NCI-H2029 (cell line): ENCODE measurements at places on chromosomes 6 and 20.

DNA sequence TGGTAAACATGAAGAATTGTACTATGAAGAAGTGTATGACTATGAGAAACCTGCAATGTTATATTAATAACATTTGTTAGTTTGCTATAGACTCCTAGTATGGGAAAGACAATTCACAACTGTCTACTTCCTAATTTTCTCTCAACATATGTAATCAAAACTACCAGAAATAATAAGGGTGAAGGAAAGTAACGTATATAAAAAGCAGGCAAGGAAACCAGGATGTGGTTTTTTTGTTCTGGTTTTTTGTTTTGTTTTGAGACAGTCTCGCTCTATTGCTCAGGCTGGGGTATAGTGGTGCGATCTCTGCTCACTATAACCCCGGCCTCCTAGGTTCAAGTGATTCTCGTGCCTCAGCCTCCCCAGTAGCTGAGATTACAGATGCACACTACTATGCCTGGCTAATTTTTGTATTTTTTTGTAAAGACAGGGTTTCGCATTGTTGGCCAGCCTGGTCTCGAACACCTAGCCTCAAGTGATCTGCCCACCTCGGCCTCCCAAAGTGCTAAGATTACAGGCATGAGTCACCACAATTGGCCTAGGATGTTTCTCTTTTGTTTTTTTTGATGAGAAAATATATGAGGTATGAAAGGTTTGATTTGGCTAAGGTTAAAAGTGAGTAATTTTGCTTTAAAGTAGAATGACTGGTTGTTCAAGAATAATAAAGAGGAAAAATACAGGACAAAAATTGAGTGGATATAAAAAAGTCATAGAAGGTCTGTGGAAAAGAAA lies 83.1 kb downstream of the PTCHD4 start:
- no peak for DNase-seq

- no peak for DNase-seq
Observed at GRCh38 chr6:90105506-90106170, 191.0 kb downstream of the BACH2 start.

DNA sequence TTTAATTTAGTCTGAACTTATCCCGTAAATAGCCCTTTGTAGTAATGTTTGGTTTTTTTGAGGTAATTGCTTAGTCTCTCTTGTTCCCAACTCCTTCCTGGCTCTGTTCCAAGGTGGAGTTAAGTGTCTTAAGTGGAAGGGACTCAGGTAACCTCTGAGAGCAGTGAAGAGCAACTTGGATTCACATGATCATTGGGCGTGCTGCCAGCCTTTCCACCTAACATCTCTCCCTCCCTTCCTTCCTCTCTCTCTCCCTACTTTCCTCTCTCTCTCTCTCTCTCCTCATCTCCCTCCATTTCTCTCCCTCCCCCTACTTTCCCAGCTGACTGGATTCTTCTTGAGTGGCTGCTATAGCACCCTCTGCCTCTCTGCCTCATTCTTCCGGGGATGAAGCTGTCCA lies 232.9 kb upstream of the SASH1 start:
- peak; percentile 52 for DNase-seq

GRCh38 chr6:147983581-147984366 lies 358.9 kb upstream of the SASH1 start:
- DNase-seq: no peak

DNA sequence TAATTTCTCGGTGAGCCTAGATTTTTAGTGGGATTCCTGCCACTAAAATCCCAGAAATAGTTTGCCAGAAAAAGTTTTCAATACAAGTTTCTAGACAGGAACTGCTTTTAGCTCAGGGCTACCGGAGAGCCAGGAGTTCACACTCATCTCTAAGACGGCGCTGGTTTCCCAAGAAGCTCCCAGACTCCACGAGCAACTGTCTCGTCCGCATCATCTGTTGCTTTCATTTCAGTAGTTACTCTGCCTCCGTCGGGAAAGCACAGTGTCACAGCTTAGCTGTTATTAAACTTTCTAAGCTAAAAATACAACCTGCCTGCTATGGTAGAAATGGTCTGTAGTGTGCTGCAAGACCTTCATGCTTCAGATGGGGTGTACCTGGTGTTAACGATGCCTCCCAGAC lies 197.3 kb upstream of the SNX9 start:
- no peak for DNase-seq

DNA sequence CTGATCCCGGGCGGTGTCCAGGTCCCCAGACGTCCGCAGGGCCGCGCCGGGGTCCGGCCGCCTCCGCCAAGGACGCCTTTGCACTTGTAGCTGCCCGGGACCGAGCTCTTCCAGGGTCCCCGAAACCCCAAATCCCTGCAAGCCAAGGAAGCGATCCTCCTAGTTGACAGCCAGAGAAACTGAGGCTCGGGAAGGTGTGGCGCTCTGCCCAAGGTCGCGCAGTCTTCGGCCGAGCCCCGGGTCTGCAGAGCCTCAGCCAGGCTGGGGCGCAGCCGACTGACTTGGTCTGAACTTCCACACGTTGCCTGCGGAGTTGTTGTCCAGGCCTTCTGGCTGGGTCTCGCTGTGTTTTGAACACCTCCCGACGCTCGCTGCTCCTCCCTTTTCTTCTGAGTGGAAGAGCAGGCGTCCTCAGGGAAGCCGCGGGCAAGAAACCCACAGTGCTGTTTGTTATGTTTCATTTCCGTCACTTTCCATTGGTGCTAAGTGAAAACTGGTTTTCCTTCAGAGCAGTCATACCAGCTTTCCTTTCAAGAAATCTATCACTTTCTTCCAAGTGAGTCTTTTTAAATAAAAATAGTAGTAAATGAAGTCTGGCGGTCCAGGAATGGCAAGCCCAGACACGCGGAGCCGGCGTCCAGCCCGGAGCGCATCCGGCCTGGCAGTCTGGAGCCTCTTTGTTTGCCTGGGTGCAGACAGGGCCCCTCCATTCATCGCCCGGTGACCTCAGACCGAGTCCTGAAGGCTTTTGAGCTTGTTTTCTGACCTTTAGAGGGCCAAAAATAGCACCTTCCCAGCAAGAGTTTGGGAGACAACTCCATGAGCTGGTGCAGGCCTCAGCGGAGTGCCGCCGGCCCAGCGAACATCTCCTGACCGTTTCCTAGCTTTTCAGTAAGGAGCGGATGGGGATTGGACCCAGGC lies 698 bp downstream of the FAM210B start:
- DNase-seq: no peak

- no peak for DNase-seq
Observed at GRCh38 chr6:15800841-15801617, 138.2 kb upstream of the DTNBP1 start.

- DNase-seq: no peak
Observed at GRCh38 chr20:39302312-39302711, 340.2 kb downstream of the DHX35 start.

DNA sequence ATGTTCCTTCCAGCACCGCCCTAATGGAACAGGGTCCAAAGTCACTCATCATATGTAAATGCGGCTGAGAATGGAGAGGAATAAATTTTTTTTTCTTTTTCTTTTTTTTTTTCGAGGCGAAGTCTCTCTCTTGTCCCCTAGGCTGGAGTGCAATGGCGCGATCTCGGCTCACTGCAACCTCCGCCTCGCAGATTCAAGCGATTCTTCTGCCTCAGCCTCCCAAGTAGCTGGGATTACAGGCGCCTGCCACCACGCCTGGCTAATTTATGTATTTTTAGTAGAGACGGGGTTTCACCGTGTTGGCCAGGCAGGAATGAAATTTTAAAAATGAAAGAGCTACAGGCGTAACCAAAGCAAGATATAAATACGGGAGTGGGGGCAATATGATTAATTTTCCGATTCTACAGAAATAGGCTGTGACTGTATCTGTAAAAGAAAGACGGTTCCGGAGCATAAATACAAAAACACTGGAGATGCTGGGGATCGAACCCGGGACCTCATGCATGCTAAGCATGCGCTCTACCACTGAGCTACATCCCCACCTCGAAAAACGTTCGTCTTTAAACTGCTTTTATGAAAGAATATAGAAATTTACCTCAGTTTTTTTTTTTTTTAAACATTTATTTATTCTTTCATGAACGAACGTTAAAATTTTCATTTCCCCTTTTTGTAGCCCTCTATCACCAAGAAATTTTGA lies 132.2 kb downstream of the GPX5 start:
- DNase-seq: no peak

GRCh38 chr20:40954521-40955165 lies 74.0 kb upstream of the TOP1 start:
- DNase-seq: no peak

DNA sequence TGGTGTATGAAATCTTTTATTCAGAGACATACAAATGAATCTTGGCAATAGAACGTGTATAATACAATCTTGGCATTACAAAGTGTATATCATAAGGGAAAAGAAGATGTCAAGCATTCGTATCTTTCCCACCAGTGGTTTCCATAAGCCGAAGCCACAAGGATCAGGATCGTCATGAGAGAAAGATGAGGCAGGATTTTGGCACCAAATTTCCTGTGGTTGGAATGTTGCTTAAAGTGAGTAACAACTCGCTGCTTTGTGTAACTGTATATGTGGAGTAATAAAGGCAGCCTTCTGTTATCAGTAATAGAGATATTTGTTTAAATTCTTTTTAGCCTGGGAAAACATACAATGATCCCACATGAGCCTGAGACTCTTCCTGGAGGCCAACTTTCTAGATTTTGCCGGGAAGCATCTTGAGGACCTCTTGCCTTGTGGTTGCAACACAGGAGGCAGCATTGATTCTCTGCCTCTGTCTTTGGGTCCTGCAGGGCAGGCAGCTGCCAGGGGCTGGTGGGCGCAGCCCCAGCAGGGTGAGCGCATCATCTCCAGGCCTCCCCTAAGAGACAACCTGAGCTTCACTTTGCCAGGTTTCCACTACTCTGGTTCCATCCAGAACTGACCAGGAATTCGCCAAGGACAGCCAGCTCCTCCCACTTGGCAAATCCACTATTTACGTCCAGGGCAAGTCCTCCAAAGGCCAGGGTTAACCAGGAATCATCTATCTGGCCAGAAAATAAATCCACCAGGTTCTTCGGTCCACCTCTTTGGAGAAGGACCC lies 230.9 kb upstream of the SULF2 start:
- no peak for DNase-seq

DNA sequence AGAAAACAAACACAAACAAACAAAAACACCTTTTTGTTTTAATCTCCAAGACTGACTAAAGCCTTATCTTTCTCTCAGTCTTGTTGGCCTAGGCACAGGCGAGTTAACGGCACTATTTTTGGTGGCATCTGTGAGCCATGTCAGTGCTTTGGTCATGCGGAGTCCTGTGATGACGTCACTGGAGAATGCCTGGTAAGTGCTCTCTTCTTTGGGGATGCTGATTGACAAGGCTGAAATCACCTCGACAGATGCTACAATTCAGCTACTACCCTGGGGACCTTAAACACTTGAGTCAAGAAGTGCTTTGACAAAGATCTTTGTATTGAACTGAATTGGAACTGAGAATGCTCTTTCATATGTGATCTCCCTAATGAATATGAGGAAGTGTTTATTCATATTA lies 384.1 kb downstream of the LAMA2 start:
- no peak for DNase-seq

- DNase-seq: peak; percentile 78
Observed at GRCh38 chr20:45552456-45552855, 5.3 kb upstream of the EPPIN start.

- no peak for DNase-seq
Observed at GRCh38 chr20:36010076-36010475, 41.7 kb downstream of the CNBD2 start.

DNA sequence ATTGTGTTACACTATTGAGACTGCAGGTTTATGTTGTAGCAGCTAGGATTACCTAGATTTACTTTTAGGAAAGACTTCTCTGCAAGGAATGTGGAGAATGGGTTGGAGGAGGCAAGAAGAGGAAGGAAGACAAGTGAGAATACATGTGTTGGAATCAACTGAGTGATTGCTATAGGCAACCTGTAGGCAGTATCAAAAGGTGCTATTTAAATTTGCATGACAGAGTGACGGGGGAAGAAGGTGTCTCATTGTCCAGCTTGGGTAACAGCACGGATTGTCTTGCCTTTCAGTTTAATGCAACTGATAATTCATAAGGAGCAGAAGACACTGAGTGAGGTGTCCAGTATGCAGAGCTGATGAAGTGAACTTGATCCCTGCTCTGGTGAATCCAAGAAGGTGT lies 19.4 kb downstream of the SERPINB9 start:
- no peak for DNase-seq

DNA sequence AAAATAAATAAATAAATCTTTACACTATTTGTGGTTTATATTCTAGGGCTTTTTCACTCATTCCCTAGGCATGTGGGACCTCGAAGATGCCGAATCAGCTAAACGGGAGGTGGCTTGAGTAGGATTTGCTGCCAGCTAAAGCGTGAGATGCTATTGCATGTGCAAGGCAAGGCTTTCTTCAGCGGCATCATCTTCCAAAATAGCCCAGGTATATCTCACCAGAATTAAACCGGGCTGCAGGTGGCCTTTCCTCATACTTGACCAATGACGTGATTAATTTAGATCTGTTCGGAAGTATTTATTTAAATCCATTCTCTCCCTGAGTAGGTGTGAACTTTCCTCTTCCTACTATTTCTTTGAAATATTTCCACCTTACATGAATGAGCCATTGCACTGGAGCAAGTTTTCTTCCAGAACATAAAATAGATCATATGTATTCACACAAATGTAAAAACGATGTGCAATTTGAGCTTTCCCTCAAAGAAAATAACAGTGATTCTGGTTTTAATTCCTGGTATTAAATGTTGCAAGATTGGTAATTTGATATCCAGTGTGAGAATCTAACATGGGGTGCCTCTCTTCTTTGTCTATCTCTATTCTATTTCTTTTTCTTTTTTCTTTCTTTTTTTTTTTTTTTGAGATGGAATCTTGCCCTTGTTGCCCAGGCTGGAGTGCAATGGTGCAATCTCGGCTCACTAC lies 24.3 kb upstream of the ZNF217 start:
- no peak for DNase-seq
